HAP-1 (cell line): ENCODE measurements at places on chromosomes 2 and 18.

GRCh38 chr2:240232961-240233884, 92.8 kb upstream of the OTOS start:
- peak; percentile 74 for DNase-seq

GRCh38 chr2:227010433-227010832, 153.6 kb downstream of the COL4A4 start:
- no peak for DNase-seq

DNA sequence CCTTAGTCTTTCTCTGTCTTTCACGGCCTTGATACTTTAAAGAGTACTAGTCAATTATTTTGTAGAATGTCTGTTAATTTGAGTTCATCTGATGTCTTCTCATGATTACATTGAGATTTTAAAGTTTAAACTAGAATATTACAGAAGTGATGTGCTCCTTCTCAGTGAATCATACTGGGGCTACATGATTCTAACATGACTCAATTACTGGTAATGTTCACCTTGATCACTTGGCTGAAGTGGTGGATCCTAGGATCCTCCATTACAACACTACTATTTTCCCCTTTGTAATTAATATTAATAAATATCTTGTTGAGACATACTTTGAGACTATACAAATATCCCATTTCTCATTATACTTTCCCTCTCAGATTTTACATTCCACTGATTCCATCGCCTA, 148.5 kb downstream of the CAMKMT start:
- DNase-seq: no peak

DNA sequence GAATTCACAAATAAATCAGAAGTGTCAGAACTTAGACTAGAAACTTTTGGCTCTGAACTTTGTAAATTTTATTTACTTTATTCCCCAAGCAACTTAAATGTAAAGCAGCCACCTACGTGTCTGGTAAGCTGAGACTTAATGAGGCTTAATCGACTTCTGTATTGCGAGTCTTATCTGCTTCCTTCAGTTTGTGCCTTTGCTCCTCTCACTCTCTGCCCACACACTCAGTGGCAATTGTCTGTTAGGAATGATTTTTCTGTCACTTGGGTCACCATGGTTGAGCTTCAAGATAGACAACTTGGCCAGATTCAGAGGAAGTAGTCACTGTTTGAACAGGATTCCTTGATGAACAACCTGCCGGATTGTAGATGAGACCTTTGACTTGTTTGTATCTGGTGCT, 691.4 kb upstream of the FSHR start:
- no peak for DNase-seq

DNA sequence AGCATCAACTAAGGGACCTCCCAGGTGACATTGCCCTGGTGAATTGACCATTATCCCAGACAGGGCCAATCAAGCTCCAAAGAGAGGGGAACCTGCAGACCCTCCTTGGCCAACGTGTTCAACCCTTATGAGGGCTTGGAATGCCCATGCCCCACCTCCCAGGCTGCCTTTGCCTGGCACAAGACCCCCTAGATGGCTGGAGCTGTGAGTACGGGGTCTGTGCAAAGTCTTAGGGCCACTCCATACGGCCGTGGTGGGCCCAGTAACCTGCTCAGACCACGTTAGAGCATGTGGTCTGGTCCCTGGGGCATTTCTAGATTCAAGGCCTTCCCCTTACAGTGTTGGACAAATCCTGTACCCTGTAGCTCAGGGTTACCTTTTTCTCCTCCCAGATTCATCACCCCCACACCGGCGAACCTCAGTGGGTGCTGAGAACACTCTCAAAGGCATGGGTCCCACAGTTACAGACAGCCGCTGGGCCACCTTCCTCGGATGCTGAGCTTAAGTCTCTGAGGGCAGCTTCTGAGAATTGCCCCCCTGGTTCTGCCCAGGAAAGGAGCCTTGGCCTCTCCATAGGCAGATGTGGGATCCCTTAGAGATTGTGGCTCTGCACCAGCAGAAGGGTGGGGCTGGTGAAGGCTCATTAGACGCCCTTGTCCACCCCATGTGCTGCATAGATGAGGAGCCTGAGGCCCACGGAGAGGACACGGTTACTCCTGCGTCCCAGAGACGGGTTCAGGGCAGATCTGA, 18.3 kb upstream of the KCNK3 start:
- DNase-seq: no peak

DNA sequence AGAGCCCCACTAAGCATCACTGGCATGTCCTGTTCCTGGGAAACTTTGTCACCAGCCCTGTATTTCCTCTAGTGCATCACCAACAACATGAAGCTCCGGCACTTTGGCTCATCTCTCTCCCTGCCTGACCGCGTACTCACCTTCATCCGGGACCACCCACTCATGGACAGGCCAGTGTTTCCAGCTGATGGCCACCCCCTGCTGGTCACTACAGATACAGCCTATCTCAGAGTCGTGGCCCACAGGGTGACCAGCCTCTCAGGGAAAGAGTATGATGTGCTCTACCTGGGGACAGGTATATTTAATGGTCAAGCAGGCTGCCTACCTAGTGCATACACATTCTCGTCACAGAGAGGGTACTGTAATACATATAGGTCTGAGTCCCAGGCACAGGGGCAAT, 21.0 kb downstream of the SEMA4F start:
- no peak for DNase-seq

DNA sequence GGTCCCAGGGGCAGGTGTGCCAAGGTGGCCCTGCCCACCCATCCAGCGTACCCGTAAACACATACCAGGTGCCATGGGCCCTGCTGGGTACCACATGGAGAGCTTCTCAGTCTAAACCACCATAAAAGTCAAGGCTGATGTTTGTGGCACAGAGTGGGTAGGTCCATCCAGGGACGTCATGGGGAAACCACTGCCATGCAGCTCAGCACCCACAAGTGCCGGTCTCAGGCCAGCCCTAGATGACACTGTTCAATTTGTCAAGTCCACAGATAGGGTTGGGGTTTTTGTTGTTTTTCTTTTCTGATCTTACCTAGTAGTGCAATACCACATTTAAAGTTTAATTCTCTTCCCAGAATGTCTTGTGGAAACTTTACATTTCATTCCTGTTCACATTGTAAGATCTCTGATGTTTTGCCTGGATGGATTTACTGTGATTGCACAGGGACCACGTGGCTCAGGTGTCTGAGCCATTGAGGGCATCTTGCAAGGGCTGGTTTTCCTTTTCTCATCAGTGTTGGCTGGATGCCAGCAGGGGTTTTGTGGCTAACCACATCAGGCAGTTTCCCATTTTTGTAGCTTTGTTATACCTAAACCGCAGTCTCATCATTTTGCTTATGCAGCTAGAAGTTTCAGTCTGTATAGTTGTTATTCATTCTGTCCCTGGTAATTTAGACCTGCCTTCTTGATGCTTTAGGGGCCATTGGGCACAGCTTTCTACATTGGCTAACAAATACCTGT, 64.7 kb downstream of the STK25 start:
- peak; percentile 50 for DNase-seq

DNA sequence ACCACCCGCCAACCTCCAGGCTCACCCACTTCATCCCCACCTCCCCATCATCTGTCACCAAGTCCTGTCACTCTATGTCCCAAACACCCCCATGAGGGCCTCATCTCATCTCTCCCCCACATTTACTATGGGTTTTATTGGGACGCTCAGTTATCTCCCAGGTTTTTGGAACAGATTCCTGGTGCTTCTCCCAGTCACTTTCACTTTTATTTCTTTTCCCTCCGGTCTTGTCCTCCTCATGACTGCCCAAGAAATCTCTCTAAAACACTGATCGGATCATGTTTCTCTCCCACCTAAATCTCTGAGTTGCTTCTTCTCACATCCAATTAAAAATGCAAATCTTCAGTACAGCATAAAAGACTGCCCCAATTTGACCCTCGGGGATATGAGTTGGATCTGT, 273.1 kb downstream of the PHLPP1 start:
- no peak for DNase-seq

DNA sequence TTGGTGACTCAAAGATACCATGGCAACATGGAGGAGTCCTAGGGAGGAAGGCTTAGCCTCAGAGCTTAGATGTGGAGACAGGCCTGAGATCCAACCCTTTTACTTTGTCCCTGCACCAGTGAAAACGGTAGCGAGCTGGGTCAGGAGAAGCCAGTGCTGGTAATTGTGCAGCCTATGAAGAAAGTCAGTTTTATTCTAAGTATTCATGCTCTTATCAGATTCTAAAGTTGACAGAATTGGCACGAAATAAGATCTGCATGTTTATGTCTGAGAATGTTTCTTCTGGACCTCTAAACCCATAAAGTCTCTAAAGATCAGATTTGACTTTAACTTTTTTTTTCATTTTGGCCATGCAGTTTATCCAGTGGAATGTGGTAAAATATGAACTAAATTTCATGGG, 93.8 kb downstream of the SCG2 start:
- DNase-seq: no peak

DNA sequence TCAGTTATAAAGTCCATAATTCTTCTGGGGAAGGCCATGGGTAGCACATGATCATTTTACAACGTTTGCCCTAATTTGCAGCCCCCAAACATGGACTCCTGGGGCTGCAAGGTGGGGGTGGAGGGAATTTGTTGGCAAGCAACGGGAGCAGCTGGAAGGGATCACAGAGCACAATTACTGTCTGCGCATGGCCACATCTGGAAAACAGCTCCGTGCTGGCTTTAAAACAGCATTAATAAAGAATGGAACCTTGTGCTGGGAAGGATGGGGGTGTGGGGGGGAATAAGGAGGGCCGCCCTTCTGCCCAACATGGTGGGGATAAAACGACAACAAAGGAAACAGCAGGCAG, 60.9 kb upstream of the SLC14A2 start:
- no peak for DNase-seq

DNA sequence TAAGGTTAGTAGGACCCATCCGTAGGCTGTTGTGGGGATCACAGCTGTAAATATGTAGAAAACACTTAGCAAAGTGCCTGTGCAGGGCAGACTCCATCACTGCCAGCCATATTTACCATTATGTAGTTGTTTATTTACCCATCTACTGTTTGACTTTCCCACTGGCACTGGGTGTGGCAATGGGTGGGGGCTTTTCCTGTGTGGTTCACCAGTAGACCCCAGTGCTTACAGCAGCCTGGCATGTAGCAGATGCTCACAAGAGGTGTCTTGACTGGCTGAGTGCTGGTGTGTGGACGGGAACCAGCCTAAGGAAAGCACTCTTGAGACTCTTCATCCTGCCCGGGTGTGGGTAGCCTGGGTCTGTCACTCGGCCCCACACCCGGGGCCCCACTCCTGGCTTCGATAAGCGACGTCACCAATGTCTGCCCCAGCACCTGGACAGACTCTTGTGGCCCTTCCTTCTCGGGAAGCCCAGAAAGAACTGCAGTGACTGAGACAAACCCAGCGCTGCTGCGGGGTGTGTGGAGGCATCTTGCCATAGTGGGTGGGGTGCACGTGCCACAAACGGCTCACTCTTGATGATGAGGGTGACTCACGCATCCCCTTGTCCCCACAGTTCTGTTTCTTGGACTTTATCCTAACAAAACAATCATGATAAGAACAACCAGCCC, 78.3 kb downstream of the HDAC4 start:
- no peak for DNase-seq

GRCh38 chr2:241064008-241064801, 37.9 kb downstream of the MTERF4 start:
- no peak for DNase-seq
